ENCODE measurements at places on chromosomes 5 and 9.

DNA sequence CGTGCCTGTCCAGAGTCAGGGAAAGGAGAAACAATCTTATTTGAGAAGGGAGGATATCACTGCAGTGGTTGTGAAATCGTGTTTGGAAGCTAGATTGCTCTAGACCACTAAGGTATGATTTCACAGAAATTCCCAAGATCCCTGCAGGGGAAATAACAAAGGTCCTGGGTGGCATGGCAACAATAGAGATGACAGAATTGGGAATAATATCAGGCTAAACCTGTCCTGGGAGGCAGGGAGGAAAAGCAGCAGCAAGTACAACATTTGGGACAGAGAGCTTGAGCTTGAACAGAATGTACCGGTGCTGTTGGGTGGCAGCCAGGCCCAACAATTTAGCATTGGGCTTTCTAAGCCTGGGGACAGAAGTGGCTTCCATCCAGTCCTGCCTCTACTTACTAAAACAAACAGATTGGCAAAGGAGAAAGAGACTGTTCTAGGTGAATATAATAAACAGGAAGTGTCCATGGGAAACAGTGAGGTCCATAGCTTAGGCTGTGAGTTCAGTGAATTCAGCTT lies 17.0 kb upstream of the ARHGAP26 start:
- no peak for DNase-seq
- no peak overlapping the region for H3K4me3 ChIP-seq
- no peaks in the 10 kb centered on the region for H3K36me3 ChIP-seq
- no peaks in the 10 kb centered on the region for H3K27me3 ChIP-seq
- H3K4me1 ChIP-seq: no peaks in the 10 kb centered on the region

DNA sequence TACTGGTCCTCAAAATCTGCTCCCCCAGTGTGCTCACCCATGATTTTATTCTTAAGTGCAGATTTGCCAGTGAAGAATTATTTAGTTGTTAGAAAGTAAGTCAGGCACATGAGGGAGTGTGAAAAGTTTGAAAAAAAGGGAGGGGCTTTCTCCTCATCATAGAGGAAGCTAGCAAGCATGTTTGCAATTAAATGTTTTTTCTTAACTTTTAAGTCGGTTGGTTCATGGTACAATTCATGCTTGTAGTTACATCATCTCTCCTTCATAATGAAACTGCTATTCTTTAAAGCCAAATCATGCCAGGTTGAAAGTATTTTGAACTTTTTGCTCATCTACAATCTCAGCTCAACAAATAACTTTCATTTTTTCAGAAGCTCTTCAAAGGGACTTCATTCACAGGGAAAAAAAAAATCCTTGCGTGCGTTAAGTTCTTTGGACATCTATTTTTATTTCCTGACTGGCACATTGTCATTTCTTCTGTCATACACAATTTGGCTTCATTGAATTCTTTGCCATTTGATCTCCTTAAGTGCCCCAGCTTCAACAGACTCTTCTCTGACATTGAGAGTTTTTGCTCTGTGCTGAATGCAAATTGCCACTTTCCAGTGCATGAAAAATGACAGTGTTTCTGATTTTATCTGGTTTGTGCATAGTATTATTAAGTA lies 456.9 kb downstream of the TMEM232 start:
- no peaks in the 10 kb centered on the region for H3K27me3 ChIP-seq
- no peak overlapping the region for H3K4me3 ChIP-seq
- H3K36me3 ChIP-seq: no peaks in the 10 kb centered on the region
- H3K4me1 ChIP-seq: no peaks in the 10 kb centered on the region
- no peak for DNase-seq
- H3K27ac ChIP-seq: no peak overlapping the region

DNA sequence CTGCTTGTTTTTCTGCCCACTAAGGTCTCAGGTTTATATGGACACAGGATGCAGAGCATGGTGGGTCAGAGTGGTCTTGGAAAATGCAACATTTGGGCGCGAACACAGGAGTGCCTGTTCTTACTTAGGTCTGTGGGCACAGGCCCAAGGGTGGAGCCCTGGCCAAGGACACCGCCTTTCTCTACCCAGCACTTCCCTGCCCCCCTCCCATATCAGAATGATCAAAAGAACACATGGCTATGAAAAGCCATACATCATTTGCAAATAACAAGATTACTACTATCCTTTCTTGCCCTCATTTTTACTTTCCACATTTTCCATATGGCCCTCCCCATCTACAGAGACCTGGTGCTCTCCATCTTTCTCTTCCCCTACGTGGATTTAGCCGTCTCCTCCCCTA lies 162.2 kb downstream of the ENC1 start:
- DNase-seq: no peak
- no peak overlapping the region for H3K27ac ChIP-seq

DNA sequence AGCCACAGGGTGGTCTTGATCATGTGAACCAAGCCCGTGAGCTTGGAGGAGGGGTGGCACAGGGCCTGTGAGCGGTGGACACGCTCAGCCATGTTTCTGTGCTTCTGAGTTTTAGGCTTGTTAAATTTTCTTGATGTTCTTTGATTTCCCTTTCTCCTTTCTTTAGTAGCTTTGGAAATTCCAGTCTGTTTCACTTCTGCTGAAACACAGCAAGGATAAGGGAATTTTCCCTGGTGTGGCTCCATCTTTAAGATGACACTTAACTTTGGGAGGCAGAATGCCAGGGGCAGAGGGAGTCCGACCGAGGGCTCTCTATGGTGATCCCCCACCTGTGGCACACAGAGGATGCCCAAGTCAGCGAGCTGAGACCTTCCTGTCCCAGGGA lies 29.7 kb upstream of the BASP1 start:
- no peaks in the 10 kb centered on the region for H3K36me3 ChIP-seq
- no peak overlapping the region for H3K4me3 ChIP-seq
- H3K4me1 ChIP-seq: peaks cover 1% of the 10 kb centered on the region
- no peak overlapping the region for H3K27ac ChIP-seq

DNA sequence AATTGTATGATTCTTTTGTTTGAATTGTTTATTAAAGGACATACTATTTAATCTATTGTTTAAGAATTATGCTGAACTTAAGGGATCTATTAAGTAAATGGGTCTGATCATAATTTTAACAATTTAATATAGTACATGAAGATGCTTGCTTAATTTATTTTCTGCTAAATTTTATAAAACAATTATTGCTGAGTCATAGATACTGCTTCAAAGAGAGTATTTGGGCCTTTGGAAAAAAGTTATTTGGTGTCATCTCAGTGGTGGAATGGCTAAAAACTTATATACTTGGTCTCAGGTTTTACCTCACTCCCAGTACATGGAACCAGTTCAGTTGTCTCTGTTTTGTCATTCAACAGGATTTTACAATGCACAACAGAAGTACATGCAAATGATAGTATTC lies 145.3 kb downstream of the CDH9 start:
- no peak overlapping the region for H3K27ac ChIP-seq
- H3K36me3 ChIP-seq: no peaks in the 10 kb centered on the region
- no peak for DNase-seq
- H3K4me1 ChIP-seq: no peaks in the 10 kb centered on the region
- H3K27me3 ChIP-seq: no peaks in the 10 kb centered on the region

DNA sequence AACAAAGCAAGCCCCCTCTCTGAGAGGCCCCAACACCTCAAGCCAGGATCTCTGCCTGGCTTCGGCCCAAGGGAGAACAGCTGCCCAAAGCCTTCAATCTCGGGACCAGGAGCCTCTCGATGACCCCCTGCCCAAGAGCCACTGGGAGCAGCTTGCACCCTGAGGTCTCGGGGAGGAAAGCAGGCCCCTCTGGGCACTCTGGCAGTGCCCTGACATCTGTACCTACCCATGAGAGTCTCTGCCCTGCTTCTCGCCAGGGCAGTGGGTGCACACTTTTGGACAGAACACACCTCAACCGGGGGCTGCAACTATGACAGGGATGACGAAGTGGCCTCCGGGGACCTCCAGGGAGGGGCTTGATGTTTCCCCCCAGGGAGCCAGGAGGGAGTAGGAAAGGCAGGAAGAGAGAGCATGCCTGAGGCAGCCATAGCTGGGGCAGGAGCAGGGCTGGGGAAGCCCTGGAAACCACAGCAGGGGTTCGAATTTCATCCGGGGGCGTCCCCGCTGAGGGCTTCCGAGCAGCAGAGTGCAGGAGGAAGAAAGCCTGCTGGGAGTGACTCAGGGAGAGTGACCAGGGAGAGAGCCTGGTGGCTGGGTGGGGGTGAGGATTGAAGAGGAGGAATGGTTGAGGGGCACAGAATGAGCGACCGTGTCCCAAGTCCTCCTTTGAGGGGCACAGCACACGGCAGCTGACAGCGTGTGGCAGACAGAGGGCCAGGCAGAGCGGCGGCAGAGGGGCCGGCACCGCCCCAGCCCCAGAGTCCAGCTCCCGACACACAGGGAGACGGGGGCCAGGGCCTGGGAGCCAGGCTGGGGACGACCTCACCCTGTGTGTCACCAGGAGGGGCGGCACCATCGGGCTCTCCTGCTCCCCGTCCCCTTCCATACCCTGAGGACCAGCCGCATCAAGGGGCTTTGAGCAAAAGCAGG lies 1.8 kb downstream of the LPCAT1 start:
- peak overlapping the region; percentile 91 for H3K4me3 ChIP-seq
- peaks cover 12% of the 10 kb centered on the region for H3K4me1 ChIP-seq
- 0 out of 2 replicates have a peak, but pooled peaks cover 4% of the 10 kb centered on the region for H3K36me3 ChIP-seq
- no peak overlapping the region for H3K27ac ChIP-seq

- peak overlapping the region; percentile 56 for H3K4me3 ChIP-seq
- H3K27ac ChIP-seq: no peak overlapping the region
- H3K36me3 ChIP-seq: no peaks in the 10 kb centered on the region
- DNase-seq: no peak
- H3K4me1 ChIP-seq: peaks cover 32% of the 10 kb centered on the region
These were observed 757 bp downstream of the NRARP start for GRCh38 chr9:137301081-137301947.

DNA sequence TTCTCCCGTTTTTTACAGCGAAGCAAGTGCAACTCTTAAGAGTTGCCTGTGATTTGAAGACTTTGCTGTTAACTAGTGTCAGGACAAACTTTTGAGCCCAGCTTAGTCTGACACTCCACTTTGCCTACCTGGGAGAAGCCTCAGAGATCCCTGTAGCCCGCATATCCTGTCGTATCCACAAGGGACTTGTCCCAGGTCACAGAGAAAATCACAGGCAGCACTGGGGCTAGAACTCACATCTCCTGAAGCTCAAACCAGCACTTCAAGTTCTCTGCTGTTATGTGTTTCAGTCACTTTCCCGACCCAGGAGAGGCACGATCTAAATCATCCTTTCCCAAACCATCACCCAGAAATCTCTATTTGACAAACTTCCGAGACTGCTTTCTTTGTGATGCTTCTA lies 584.5 kb downstream of the ACTL7B start:
- H3K27me3 ChIP-seq: no peaks in the 10 kb centered on the region
- H3K27ac ChIP-seq: no peak overlapping the region
